ENCODE measurements at places on chromosomes 6 and 20.

DNA sequence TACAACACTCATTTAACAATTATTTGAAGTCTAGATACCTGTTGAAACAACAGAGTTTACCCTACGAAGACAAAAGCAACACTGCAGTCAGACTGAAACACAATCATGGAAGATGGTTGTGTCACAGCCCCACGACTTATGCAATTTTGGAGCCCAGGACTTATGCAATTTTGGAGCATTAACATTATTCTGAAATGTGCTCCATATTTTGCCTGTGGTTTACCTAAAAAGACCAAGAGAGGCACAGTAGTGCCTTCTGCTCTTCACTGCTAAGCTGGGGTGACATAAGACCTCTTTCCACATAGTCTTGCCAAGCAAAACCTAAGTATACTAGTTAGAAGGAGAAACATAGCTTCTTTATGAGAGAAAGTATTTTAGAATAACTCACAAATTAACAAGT, 216.5 kb downstream of the PTPRK start:
- no peak for DNase-seq

- DNase-seq = no peak
Measured at GRCh38 chr20:10618611-10619245, 55.1 kb downstream of the JAG1 start.

GRCh38 chr6:36844232-36845170, 5.3 kb upstream of the CPNE5 start:
- DNase-seq = no peak

- no peak for DNase-seq
Measured at GRCh38 chr20:38302786-38303185, 1.2 kb upstream of the BPI start.

DNA sequence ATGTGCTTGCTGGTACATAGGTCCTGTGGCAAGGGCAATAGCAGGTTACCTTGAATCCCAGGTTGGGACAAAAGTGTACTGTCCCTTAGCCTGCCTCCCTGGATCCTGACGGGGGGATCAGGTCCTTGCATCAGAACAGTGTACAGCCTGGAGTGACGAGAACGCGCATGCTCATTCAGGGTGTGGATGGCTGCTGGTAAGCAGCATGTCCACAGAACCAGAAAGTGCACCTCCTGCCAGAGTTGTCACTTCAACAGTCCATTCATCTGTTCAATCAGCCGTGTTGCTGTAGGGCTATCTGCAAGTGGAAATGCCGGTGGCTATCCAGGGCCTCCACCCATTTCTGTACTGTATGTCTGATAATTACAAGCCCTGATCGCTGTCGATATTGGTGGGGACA, 236.3 kb upstream of the SOX4 start:
- DNase-seq = no peak

- no peak for DNase-seq
Measured at GRCh38 chr6:140858381-140858971, 1274.2 kb upstream of the GJE1 start.

- DNase-seq = no peak
Measured at GRCh38 chr6:118319894-118320649, 228.0 kb upstream of the PLN start.

- DNase-seq = peak; percentile 81
Measured at GRCh38 chr20:1813101-1813529, 82.1 kb upstream of the SIRPA start.

- DNase-seq = no peak
Measured at GRCh38 chr20:62636446-62636845, 5.9 kb upstream of the SLCO4A1 start.

- DNase-seq = no peak
Measured at GRCh38 chr6:17580518-17581048, 19.5 kb upstream of the FAM8A1 start.

DNA sequence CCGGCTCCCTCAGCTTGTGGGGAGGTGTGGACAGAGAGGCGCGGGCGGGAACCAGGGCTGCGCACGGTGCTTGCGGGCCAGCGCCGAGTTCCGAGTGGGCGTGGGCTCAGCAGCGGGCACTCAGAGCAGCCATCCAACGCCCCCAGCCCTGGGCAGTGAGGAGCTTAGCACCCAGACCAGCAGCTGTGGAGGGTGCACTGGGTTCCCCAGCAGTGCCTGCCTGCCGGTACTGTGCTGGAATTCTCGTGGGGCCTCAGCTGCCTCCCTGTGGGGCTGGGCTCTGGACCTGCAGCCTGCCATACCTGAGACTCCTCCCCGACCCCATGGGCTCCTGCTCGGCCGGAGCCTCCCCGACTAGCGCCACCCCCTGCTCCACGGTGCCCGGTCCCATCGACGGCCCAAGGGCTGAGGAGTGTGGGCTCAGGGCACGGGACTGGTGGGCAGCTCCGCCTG, 92.7 kb downstream of the MANEA start:
- no peak for DNase-seq

- DNase-seq = peak; percentile 97
Measured at GRCh38 chr20:56439771-56440291, 27.8 kb downstream of the CASS4 start.
